ENCODE measurements at places on chromosomes 13 and 19.

- DNase-seq = no peak
Measured at GRCh38 chr13:46383383-46383782, 3.7 kb downstream of the RUBCNL start.

GRCh38 chr13:43019811-43020210 lies 3.6 kb upstream of the DNAJC15 start:
- no peak for DNase-seq

- no peak for DNase-seq
Measured at GRCh38 chr19:10271543-10272086, 695 bp downstream of the ICAM1 start.

GRCh38 chr13:29805994-29806979 lies 44.1 kb downstream of the UBL3 start:
- no peak for DNase-seq

DNA sequence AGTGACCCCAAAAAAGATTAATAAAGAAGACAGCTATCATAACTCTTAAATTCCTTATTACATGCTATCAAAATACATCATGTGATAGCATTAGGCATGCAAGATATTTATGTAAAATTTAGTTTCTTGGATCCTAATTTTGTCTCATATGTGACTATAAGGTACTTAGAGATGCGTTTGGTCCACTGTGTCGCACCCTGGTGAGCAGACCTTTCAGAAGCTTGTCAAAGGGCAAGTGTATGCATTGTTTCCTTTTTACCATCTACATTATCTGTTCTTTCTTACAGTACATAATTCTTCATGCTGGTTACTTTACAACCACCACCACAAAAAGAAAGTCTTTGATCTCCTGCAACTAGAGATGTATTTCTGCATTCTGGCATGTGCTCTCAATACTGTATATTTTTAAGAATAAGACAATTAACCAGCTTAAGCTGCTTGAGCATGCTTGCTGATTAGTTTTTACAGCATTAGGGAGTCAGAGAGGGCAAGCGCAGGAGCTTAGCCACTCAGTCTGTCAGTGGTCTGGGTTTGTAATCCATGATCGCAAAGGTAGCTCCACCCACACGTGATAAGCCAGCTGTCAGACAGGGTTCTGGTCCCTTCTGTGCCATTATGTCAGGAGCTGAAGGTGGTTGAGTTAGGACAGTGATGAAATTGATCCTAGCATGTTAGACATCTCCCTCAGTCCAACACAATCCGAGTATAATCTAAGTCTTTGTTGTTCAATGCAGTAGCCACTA lies 500.9 kb downstream of the MYO16 start:
- DNase-seq = no peak

GRCh38 chr19:35013041-35013819 lies 13.1 kb downstream of the GRAMD1A start:
- peak; percentile 86 for DNase-seq

GRCh38 chr19:19064811-19065745 lies 1.3 kb downstream of the SLC25A42 start:
- DNase-seq = peak; percentile 5

DNA sequence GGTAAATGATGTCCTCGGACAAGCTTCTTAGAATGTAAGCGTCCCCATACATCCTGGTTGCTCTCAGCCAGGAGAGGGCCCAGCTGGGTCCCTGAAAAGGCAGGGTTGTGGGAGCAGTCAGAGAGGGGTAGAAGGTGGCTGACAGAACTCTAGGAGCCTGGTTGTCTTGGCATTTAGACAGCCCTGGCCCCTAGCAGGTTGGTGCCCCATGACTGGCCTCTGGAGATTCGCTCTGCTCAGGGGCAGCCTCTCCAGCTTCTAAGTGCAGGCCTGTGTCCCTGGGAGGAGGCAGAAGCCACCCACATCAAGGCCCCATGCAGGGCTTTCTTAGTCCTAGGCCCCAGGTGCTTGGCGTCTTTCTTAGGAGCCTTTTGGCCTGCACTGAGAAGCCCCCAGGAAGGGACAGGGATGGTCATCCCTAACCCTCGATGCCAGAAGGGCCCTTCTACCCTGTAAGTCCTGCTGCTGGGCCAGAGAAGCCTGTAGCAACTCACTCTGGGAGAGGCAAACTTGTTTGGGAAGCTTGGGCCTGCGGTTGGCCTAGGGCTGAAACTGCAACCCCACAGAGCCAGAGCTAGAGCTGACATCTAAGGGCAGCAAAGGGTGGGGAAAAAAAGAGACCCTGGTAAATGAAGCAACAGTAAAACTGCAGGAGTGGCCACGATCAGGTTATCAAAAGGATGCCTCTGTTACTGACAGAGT lies 2.8 kb upstream of the CDX2 start:
- DNase-seq = no peak

DNA sequence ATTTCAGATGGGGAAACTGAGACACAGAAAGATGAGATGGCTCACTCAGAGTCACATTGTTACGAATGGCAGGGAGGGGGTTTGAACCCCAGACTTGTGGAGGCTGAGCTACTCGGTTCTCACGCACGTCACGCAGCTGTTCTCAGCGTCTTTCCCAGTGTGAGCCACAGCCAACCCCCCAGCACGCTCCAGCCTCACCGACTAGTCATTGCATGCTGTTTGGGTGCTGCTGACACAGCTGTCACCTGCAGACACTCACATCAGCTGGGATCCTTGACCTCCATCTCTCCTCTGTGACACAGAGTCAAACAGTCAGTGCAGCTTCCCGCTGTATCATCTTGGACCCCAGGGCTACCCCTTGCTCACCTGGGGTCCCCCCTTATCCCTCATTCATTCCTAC lies 2.4 kb upstream of the NCAN start:
- no peak for DNase-seq

GRCh38 chr19:50626011-50626410 lies 13.7 kb downstream of the SYT3 start:
- no peak for DNase-seq

DNA sequence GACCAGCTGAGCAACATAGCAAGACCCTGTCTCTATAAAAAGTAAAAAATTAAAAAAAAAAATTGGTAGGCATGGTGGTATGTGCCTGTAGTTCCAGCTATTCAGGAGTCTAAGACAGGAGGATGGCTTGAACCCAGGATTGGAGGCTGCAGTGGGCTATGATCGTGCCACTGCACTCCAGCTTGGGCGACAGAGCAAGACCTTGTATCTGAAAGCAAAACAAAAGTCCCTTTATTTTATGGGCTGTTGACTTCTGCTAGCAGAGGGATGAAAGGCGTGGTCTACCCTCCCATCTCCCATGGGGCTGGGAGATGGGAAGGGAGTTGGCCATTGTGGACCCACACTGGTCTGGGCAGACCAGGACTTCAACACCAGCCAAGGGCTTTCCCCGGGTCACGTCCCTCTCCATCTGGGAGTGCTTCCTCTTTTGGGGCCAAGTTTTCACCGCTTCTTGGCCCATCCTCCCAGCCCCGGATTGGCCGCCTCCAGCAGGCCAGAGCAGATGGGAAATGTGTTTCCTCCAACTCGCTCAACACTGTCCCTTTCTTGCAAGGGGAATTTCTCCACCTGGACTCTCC lies 2.2 kb upstream of the TNFSF9 start:
- DNase-seq = no peak

DNA sequence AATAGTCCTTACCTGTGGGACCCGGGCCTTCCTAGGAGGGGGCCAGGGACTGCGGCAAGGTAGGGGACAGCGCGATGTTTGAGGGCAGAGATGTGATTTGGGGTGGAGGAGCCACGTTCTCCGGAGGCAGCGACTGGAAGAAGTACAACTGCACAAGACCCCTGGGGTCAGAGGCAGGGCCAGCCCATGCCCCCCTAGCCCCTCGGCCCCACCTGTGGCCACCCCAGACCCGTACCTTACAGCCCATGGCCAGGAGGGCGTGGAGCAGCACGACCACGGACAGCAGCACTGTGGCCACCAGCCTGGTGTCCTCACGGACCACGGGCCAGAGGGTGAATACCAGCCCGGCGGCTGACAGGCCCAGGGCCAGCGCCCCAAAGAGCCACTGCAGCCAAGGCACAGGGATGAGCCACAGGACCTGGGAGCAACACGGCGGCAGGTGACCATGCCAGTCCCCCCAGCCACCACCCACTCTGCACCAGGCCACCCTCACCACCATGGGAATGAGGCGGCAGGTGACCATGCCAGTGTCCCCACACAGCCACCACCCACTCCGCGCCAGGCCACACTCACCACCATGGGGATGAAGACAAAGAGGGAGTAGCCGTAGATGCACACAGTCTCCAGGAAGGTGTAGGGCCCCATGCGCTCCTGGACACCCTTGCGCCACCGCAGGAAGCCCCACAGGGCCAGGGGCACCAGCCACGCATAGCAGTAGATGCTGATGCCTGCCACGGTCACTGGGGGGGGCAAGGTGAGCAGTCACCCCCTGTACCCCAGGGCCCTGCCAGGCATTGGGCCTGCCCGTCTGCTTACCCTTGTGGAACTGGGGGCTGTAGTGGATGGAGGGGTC lies 5.0 kb downstream of the YIPF2 start:
- no peak for DNase-seq

GRCh38 chr13:28058866-28059613 lies 41.3 kb downstream of the FLT3 start:
- DNase-seq = peak; percentile 40

DNA sequence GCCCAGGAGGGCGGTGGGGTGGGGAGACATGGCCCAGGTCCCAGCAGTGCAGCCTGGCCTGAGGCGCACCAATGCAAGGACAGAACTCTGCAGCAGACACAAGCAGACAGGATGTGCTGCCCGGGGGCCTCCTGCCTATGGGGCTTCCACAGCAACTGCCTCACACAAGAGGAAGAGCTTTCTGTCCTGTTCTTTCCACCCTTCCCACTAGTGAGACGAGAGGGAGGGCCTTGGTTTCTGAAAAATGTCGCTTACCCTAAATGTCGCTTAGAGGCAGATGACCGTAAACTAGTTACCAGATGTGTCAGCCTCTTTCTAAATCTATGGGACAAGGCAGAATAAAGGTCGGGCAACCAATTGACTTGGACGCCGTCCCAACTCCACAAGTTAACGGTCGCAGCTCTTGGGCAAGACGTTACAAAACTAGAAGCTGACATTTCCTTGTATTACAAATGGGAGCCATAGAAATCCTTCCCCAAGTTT lies at the start of gene LAIR1:
TSS of gene LAIR1 (minus strand) at position 157 of the 483 bp plus-strand sequence. CDS start at position 30, 127 bp downstream.
- DNase-seq = peak; percentile 55

DNA sequence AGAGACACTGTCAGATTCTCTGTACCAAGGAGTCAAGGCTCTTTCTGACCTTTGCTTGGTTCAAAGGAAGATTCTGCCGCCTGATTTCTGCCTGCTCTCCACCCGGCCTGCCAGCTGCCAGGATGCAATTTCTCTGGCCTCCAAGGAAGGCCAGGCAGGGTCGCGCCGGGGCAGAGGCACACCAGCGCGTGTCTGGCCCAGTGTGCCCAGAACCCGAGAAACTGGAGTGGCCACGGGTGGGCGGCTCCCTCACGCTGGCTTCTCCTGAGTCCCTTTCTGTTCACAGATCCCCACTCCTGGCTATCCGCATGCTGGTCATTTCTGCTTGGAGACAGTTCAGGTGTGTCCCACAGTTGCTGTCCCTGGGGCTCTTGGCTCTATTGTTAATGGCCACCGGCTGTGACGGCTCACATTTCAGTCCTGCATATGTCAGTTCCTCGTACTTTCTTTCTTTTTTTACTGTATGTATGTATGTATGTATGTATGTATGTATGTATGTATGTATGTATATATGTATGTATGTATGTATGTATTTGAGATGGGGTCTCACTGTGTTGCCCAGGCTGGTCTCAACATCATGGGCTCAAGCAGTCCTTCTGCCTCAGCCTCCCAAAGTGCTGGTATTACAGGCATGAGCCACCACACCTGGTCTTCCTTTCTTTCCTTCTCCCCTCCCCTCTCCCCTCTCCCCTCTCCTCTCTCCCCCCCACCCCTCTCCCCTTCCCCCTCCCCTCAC lies 16.9 kb downstream of the TMPRSS9 start:
- DNase-seq = no peak

- no peak for DNase-seq
Measured at GRCh38 chr19:36488118-36488845, 1.1 kb downstream of the ZNF566 start.

GRCh38 chr13:107767119-107767518 lies 448.2 kb downstream of the LIG4 start:
- DNase-seq = no peak

DNA sequence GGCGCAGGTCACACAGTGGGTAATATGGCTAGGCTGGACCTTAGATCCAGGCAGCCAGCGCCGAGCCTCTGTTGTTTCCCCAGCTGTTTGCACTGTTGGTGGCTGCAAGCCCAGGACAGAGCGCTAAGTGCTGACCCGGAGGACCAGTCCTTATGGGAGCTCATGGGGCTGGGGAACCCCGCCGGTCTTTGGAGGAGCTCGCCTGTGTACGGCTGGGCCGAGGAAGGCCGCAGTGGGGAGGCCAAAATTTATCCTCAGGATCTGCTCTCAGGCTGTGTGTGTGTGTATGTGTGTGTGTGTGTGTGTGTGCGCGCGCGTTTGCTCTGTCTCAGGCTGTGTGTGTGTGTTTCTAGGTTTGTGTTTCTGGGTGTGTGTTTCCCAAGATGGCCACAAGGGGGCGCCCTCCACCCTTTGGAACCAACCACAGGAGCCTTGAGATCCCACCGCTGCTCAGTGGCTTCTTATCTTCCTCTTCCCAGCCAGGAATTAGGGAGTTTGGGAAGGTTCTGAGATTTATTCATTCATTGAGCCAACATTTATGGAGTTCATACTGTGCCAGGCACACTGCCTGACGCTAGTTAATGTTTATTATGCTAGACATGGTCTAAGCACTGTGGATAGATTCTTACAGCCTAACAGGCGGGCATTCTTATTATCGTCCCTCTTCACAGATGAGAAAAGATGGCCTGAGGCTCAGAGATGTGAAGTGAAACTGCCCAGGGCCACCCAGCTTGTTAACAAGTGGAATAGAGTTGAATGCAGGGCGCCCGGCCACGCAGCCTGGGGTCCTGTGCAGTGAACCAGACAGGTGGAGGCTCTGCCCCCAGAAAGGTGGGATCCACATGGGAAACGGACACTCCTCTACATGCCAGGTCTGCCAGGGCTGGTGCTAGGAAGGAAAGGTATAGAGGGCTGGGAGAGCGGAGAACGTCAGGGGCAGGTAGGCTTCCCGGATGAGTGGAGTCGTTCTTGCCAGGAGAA lies 13.0 kb downstream of the PGLYRP1 start:
- DNase-seq = peak; percentile 68
